Endodermal cell (in vitro differentiated cells): ENCODE measurements at places on chromosomes 4 and X. TPM values are rescaled to one million over a fixed set of nuclear protein-coding genes. Genes with fewer than 3 reads are reported as not detected.

- no peak overlapping the region for H3K4me3 ChIP-seq
- H3K27me3 ChIP-seq, result no peaks in the 10 kb centered on the region
- no peak overlapping the region for H3K27ac ChIP-seq
- no peaks in the 10 kb centered on the region for H3K4me1 ChIP-seq
- H3K36me3 ChIP-seq, result peaks cover 6% of the 10 kb centered on the region
Measured at GRCh38 chrX:106957856-106958255, 37.7 kb downstream of the CLDN2 start.

- H3K27ac ChIP-seq, result no peak overlapping the region
- H3K4me3 ChIP-seq, result no peak overlapping the region
- no peaks in the 10 kb centered on the region for H3K4me1 ChIP-seq
- H3K36me3 ChIP-seq, result no peaks in the 10 kb centered on the region
Measured at GRCh38 chrX:19072372-19072771, 49.9 kb downstream of the ADGRG2 start.

LDOC1 gene
- 58.6 to 71.9 TPM (median 71.0 TPM) in 3 replicates for total RNA-seq

DNA sequence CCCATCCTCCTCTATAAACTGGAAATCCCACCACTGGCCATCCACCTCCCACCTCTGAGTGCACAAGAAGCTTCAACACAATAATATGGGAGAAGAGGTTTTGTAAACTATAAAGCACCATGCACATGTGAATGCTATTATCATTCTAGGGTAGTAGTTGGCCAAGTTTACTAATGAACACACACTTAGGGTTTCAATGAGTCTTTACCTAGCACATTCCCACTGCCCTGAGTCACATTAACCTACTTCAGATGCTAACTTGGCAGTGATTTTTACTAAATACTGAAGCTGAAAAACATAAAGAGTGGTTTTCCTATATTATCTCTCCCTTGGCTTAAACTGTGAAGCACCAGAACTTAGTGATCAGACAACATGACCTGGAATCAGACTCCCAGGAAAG, 93.9 kb downstream of the SH3KBP1 start:
- H3K4me1 ChIP-seq, result no peaks in the 10 kb centered on the region
- H3K4me3 ChIP-seq, result no peak overlapping the region
- H3K36me3 ChIP-seq, result no peaks in the 10 kb centered on the region

USO1 gene
- total RNA-seq, result 75.1 to 81.4 TPM (median 78.5 TPM) in 3 replicates
